ENCODE measurements at places on chromosomes 7 and 10.

- no peak for DNase-seq
These were observed 29.3 kb downstream of the CYTH3 start for GRCh38 chr7:6243168-6243567.

- DNase-seq = no peak
These were observed 41.9 kb downstream of the ADAMTS14 start for GRCh38 chr10:70714245-70714644.

- no peak for DNase-seq
These were observed 706.9 kb upstream of the VSTM2A start for GRCh38 chr7:53835301-53835700.

- DNase-seq = no peak
These were observed 63.9 kb downstream of the VPS41 start for GRCh38 chr7:38844952-38845563.

GRCh38 chr7:73964786-73965185 lies 63.2 kb upstream of the ELN start:
- DNase-seq = no peak

DNA sequence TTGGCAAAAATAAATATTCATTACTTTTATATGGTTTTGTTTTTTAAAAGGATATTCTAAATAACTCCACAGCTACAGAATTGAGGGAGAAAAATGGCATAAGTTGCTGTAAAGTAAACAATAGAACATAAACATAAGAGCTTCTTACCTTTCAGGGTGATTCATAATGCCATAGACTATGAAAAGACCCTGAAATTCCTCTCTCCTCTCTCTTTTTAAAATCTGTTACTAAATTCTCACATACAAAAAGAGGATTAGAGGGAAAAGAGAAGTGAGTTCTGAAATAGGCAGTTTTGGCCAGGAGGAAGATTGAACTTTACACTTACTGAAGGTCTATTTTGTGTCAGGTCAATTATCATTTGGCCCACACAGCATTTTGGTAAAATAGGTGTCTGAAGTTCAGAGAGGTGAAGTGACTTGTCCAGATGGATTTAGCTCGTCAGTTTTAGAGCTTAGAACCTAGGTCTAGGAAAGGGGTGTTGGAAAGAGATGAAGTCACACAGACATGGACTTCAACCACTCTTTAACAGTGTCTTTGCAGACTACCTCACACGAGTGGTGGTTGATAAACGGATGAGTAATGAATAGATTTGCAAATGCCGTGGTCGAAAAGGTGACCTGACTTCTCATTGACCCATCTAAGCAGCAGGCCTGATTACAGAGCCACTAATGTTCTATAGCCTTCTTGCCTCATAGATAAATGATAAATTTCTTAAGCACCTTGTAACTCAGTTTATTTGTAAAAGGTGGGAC lies 190.6 kb upstream of the CCDC6 start:
- no peak for DNase-seq

DNA sequence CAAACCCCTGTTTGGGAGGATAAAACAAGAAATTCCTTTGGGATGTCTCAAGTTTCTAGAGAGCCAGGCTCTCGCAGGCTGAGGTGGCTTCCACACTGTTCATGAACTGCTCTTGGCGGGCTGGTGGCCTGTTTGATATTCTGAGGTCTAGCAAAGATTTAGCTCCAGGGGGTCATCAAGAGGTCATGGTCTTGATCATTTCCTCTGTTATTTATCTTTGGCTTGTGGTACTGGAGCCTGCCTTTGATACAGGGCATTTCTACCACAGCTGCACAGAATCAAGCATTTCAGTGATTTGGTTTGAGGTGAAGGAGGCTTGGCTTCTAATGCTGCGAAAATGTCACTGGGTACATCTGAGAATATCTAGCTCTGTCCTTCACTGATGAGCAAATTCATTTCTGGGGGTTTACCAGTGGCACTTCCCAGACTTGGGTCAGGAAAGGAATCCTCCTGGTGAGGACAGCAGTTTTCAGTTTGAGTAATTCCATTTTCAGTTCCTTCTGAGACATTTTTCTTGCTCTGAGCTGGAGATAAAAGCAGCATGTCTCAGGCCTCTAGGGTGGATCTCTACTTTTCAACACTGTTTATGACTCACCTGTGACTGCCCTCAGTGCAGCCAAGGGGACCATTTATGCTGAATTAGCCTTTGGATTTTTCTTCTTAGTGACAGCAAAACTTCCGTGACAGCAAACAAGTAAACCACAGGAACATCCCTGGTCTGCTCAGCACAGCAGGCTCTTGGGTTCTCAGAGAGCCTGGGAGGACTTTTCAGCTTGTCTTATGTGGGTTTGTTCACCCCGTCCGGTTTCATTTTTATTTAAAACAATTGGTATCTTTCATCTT lies 312.0 kb downstream of the RNLS start:
- peak; percentile 61 for DNase-seq

DNA sequence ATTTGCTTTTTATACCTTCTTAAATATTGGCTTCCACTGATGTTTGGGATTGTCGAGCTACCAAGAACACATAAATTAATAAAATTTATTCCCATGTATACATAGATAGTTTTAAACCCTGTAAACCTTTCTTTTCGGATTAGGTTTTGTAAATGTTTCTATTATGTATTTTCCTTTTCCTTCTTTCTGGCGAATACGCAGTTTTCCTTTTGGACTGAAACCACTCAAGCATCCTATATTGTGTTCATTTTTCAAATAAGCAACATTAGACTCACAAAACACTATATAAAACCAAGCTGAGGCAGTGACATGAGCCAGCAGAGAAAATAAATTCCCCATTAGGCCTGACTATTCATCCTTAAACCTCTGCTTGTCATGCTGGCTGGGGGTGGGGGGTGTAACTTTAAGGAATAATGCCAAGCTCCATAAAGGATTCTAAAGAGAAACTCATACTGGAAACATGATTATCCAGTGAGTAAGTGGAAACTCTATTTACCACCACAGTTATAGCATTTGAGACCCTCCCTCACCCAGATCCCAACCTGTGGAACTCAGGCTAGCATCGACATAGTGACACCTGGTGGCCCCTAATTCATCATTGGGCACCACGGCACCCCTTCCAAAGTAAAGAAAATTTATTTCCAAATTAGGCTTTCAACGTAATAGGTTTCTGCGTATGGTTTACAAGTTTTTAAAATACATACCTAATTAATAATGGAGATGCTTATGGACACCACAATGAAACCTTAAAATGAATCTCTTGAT lies 86.5 kb upstream of the CELF2 start:
- DNase-seq = no peak

DNA sequence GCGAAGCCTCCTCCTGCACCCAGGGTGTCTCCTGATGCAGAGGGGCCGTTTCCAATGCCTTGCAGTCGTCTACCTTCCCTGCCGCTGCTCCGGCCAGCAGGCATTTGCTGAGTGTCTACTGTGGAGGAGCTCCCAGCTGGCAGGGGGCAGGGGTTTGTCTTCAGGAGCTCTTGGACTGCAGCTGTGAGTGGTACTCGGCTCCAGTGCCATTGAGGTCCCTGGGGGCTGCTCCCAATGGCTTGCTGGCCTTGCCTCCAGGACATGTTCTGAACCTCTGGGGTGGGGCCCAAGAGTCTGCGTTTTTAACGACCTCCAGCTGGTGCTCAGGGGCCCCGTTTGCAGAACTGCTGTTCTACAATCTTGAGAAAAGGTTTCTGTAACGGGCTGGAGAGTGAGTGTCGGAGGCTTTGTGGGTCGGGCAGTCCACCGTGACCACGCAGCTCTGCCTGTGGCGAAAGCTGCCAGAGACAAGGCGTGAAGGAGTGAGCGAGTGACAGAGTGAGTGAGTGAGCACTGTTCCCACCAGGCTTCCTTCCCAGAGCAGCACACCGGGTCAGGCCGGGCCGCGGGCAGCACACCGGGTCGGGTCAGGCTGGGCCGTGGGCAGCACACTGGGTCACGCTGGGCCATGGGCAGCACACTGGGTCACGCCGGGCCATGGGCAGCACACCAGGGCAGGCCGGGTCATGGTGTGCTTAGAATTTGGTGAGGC lies 520.2 kb downstream of the PTPRN2 start:
- DNase-seq = no peak

DNA sequence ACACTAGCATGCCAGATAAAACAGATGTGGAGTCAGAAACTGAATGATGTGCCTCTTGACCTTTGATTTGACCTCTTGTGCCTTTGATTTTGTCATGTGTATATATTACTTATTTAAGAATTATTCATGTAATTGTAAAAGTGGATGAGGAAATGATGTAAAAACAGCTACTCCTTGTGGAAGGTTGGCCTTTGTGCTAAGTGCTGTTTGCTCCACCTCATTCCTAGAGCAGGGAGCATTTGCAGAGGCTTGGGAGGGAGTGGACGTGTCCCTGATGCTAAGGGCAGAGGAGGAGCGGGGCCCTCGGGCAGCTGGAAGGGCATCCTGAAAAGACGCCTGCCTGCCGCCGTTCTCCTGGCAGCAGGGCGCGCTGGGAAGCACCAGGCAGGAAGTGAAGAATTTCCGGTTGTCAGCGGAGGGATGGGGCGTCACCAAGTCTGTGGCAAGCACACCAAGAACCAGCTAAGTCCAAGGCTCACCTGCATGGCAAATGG lies 197.6 kb upstream of the ZNF32 start:
- DNase-seq = peak; percentile 46

DNA sequence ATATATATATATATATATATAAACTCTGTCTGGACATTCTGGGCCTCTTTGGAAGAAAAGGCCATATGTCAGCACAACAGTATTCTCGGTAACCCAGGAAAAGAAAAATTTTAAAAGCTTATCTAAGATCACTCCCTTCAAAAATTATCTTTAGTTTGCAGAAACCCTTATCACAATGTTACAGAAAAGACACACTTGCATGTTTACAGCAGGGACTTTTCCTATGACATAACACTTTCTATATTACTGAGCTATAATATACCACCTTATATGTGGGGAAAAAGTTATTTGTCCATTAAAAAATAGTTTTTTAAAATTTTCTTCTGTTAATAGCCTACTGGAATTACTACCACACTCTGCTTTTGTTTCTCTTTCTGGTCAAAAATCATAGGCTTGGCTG lies 25.4 kb downstream of the ANKRD61 start:
- no peak for DNase-seq

DNA sequence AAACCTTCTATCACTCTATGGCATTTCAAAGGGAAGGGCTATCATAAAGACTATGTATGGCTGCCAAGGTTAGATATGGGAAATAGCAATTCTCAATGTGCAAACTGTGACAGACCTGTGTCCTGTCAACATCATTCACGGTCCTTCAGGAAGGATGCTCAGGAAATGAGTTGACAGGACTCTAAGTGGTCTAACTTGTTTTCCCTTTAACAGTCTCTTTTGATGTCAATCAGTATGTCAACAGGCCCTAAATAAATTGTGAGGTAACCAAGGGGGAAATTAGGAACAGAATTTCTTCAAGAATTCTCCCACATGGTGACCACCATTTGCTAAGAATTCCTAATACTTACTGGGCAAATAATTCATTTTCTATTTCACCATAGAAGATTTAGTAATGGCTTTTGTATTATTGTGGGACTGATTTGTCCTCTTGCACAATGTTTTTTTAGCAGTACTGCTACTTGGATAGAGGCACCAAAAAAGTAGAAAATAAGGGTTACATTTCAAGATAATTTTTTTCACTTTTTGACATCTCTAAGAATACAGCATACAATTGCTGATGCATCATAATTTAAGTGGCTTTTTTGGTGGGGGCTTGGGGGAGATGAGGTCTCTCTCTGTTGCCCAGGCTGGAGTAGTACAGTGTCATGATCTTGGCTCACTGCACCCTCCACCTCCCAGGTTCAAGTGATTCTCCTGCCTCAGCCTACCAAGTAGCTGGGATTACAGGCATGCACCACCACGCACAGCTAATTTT lies 275.8 kb downstream of the CACNA2D1 start:
- DNase-seq = no peak

DNA sequence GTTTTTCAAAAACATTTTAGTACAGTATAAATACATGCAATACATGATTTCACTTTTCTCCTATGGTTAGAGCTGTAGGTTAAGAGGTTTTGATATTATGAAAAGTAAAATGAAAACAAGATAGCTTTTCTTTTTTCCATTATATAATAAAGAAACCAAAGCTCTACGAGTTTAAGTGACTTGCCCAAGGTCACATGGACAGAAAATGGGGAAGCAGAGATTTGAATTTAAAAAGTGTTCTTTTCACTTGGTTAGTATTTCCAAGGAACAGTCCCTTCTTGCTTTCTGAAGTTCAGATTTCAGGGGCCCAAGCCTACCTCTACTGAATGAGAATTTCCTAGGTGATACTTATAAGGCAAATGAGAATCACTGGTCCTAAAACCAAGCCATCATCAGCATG lies 13.2 kb upstream of the MAP3K8 start:
- no peak for DNase-seq

DNA sequence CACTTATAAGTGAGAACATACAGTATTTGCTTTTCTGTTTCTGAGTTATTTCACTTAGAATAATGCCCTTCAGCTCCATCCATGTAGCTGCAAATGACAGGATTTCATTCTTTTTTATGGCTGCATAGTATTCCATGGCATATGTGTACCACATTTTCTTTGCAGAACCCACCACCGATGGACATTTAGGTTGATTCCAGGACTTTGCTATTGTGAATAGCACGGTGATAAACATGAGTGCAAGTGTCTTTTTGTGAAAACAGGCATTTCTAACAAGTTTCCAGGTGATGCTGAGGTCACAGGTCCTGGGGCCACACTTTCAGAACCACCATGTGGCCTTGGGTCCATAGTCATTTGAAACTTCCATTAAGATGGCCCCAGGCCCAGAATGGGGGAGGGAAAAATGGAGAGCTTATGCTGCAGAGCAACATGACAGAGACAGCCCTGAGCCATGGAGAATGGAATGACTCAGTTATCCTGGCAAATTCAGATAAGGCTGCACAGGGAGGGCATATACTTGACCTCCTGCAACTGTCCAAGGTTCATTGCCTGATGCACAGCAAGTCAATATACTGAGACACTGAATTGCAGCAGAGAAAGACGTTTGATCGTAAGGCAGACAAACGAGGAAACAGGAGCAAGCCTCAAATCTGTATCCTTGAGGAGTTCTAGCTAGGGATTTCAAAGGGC lies 248.0 kb upstream of the GALNT17 start:
- DNase-seq = no peak

DNA sequence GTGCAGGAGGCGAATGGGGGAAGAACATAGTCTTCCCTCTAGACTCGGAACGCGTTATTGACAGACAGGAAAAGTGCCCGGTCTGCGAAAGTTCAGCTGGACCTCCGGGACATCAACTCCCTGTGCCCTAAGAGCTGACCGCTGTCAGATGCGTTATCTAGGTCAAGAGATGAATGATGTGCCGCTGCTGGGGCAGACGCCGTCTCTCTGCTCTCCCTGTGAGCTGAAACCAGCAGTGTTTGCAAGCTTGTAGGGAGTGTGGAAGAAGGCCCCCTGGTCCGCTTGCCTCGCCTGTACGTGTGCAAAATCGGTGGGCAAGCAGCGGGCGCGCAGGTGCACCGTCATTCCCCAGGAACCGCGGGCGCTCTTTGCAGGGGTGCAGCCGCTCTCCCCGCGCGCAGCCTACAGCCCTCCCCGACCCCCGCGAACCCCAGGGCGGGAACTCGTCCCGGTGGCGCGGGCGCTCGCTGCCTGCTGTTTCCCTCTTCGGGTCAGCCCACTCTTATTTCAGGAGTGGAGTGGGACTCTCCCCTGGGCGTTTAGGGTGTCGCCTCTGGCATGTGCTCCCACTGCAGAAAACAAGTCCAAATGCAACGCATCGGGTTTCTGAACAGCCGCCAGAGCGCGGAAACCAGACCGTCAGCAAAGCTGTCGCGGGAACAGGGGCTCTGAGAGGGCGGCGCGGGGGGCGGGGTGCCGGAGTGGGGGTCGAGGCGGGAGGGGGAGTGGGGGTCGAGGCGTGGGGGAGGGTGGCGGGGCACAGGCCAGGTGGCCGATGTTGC lies 1.8 kb upstream of the PFKFB3 start:
- no peak for DNase-seq
